ENCODE measurements at places on chromosomes 3 and 15.

DNA sequence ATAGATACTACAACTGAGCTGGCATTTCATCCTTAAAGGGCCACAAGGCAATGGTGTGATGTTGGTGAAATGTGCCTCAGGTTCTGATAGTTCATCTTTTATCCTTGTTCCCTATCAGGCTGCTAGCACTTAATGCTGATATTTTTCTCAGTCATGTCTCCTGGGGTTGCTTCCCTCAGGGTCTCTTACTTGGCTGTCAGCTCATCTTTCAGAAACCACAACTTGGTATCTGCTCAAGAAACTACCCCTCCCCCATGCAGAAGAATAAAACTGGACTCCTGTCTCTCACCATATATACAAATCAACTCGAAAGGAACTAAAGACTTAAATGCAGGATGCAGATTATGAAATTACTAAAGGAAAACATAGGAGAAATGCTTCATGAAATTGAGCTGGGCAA, 308.1 kb downstream of the CHST2 start:
- DNase-seq, result no peak

DNA sequence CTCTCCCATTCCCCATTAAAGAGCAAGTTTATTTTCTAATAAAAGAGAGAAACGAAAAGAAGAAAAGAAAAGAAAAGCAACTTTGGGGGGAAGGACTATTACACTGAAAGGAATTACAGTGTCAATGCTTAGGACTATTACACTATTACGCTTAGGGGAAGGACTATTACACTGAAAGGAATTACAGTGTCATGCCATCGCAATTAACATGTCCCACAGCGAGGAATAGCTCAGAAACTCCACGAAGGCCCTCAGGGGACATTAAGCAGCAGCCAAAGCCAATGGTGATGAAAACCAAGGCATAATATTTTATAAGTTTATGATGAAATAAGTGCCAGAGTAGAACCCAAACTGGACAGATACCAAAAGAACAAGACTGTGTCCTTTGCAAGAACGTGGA, 22.1 kb upstream of the DET1 start:
- no peak for DNase-seq

DNA sequence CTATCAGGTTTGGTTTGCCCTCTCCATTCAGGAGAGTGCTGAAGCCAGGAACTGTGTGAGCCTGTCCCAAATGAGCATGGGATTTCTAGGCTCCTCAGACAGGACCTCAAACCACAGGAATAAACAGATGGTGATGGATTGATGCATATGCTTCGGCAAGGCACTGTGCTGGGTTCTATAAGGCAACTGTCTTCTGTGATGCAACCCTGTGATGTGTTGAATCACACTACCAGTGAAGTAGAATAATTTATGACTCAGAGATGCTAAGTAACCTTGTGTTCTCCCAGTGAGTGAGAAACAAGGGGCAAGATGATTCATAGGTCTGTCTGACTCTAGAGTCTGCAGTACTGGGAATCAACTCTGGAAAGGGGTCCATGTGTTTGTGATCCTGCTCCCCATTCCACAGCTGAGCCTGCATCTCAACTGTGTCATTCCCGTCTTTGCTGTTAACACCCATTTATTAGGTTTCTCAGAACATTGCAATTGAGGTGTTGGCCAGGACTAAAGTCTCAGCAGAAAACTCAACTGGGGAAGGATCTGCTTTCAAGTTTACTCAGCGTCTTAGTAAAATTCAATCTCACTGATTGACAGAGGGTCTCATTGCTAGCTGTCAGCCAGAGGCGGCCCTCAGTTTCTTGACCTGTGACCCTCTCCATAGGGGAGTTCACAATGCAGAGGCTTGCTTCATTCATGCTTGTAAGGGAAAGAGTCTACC, 510.1 kb upstream of the CFAP20DC start:
- no peak for DNase-seq

GRCh38 chr15:31382713-31383045, 56.0 kb downstream of the KLF13 start:
- DNase-seq, result no peak

- no peak for DNase-seq
Observed at GRCh38 chr3:127003601-127004280, 20.8 kb downstream of the PLXNA1 start.

DNA sequence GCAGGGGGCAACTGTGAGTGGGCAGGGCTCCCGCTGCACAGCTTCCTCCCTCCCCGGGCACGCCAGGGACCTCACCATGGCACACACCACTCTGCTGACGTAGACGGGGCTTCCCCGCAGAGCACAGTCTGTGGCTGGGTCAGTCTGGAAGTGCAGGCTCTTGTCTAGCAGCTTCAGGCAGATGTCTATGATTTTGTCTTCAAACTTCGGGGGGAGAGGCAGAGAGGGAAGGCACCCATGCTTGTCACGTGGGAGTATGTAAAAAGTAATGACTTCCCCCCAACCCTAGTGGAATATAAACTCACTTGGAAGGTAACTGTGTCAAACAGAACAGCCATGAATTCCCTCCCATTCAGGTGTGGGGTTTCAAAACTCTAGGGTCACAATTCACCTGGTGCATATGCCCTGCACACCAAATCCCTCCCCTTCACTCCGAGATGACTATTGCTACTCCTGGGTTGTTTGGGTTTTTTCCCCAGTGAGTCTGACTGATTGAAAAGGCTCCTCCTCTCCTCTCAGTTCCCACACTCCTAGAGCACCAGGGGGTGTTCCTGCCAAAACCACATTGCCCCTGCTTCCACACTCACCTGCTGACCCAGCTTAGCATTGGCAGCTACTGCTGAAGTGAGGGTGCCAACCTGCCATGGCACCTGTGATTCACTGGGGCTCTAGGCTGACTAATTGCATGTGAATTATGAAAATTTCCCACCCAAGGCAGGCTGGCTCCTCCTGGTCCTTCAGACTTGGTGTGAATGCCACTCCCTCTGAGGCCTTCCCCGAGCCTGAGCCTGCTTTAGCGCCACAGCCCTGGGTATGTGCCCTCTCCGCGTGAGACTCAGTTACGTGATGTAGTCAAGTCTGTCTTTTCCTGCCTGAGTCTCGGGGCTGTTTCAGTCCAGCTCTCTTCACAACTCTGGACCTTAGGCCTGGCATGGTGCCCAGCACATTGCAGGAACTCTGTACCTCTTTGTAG, 13.0 kb downstream of the TGM5 start:
- DNase-seq, result no peak

DNA sequence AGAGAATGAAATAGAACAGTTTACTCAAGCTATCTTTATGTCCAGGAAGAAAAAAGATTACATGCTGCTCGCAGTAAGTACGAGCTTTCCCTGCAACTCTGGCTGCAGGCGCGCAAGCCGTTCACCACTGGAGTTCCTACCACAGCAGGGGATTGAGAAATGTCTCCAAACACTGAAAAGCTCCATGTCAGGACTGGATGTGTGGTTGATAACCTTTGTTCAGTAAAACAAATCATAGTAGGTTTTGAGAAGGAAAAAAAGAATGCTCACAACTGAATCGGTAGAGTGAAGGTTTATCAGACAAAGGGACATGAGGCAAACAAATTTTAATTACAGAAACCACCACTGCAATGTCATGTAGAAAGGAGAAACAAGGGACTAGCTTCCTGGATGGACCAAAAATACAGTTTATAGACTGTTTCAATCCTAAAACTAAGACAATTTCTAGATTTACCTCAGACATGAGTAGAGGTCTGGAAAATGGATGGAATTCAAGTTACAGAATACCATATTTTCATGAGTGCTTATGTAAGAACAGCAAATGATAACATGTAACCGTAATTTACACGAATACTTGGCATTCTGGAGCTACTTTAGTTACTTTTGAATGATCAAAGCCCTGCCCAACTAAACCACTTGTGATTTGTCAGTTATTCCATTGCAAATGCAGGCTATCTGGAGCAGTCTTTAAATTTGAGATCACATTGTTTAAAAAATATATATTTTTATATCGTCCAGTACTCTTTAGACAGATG, 471.1 kb downstream of the SHQ1 start:
- no peak for DNase-seq

- no peak for DNase-seq
Observed at GRCh38 chr3:45612918-45613602, 18.5 kb downstream of the LIMD1 start.

DNA sequence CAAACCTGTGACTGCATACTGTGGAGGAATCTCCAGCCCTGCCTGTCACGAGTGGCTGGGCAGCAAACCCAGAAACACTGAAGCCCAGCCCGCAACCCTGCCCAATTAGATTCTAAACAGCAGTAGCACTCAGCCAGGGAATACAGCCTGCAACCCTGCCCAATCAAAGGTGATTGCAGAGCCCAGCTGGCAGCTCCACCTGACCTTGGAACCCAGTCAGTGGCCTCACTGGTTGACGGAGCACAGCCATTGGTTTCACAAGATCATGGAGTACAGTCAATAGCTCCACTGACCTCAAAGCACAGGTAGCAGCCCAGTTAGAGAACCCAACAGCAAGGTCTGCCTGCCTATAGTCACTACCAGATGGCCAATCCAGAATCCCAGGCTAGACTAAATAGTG, 35.2 kb upstream of the MYLK start:
- no peak for DNase-seq

GRCh38 chr15:98923171-98923570, 84.4 kb downstream of the PGPEP1L start:
- DNase-seq, result no peak

DNA sequence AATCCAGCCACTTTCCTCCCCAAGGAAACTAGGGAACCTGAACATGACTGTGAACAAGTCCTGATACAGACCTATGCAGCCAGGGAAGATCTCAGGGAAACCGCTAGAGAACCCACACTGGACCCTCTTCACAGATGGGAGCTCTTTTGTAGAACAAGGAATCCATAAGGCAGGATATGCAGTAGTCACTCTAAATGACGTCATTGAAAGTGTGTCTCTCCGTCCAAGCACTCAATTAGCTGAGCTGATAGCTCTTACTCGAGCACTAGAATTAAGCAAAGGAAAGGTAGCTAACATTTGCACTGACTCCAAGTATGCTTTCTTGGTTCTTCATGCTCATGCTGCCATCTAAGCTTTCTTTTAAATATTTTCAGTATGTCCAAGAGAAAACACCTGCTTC, 10.0 kb upstream of the SMCO1 start:
- no peak for DNase-seq

DNA sequence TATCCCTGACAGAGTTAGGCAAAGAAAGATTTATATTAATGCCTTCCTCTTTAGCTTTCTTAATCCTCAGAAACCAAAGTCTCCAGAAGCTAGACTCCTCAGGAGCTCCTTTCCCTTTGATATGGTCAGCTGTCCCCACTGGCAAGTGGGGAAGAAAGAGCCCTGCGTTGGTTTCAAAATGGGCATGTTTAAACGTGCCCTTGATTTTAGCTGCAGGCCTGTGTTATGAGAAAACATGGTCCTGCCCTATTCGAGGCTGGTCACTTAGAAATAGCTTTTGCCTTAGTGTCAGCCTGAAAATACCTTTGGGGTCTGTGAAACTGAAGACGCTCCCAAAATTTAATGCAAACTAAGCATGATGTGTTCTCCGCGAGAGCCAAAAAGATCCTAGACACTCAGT, 135.5 kb upstream of the RARB start:
- DNase-seq, result no peak

DNA sequence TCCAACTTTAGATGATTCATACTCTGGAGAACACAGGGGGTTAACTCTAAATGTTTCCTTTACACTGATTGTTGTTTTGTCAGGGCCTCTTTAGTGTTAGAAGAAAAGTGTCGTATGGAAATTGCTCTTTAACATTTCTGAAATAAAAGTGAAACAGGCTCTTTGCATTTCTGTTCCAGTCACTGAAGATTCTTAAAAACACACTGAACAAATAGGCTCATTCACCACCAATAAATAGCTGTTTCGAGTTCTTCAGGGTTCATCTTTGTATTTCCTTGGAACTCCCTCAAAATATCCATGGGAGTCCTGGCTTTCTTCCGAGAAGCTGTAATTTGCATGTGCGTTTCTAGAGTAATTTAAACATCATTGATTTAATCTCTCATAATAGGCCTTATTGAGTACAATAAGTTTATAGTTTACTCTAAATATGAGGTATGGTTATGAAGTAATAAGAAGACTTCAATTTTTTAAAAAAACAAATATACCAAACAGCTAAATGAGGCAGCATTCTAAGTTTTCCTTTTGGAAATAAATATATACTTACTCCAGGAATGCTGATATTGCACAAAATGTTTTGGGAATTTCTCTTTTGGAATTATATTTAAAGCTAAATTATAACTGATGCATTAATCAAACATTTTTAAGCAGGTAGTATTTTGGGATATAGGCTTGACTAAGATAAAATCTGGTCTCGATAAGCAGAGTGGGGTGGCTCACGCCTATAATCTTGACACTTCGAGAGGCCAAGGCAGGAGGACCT, 327.4 kb downstream of the EPHA3 start:
- no peak for DNase-seq

DNA sequence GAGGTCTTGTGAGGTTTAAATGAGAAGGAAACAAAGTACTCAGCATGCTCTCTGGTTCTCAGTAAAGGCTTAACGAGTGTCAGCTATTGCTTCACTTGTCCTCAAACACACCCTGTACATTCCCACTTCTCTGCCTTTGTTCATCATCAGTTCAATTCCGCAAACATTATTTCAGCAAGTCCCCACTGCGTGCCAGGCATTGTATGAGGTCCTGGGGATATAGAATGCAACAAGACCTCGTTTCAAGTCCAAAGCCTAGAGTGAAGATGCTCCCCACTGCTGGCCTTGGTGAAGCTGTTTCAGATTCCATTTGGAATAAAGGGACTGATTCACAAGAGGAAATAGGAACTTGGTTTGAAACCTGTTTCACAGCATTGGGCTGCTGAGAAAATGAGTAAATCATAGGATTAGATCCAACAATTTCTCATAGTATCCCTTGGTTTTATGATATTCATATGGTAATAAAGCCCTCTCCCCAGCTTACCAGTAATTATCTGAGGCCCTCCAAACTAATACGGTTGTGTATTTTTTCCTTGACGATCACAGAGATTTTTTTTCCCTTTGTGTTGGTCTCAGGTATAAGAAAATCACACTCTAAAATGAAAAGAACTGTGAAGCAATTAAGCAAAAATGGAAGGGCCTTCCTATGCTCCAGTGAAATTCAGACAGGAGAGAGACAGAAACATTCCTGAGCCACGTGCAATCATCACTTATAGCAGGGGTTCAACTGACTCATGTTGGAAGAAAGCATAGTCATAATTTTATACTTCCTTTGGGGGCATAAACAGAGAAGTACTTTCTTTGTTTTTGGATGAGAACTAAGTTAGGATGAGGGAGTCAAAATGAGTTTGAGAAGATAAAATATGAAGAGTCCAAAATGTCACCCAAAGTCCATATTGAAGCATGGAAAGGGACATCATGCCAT, 258.6 kb downstream of the RORA start:
- DNase-seq, result no peak
